ENCODE measurements at places on chromosomes 12 and 14.

DNA sequence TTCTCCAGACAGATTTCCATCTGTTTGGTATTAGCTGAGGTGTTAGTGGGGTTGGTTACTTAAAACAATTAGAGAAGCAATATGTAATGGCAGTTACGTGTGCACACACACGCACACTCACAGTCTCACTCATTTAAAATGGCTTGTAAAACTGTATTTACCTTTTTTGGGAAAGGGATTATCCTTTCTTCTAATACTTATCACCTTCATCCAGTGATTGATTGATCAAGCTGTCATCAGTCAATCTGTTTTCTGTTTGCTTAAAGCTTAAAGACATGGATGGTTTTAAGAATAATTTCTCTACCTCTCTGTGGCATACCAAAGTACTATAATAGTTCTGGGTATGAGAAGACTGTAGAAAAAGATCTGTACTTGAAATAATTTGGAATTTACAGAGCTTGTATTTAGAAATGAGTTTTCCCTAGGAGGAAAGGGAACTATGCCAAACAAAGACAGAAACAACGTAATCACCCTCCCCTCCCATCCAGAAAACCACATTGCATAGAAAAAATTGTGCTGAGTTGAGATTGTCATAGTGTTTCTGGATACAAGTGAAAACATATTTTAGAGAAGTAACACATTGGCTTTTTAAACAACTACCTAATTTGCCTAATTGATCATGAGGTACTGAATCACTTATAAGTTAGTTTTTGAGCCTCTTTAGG is 455.8 kb downstream of the PCNX1 start:
- peak; percentile 27 for DNase-seq

- no peak for DNase-seq
Measured at GRCh38 chr12:118332511-118332910, 40.2 kb downstream of the TAOK3 start.

- no peak for DNase-seq
Measured at GRCh38 chr12:25328072-25328712, 77.5 kb upstream of the KRAS start.

DNA sequence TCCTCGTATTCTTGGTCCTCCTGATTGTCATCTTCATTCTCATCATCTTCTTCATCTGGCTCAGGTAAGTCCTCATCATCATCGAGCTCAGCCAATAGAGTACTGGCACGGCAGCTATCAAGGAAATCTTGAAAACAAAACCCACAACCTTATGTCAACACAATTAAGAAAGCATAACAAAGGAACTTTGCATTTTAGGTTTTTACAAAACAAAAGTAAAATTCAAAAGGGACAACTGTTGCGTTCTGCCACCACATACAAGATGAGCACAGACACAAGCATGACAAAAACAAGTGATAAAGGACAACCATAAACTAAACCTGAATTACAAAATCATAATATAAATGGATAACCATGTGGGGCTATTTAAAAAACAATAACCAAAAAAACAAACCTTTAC is 84.7 kb downstream of the HECTD1 start:
- no peak for DNase-seq

DNA sequence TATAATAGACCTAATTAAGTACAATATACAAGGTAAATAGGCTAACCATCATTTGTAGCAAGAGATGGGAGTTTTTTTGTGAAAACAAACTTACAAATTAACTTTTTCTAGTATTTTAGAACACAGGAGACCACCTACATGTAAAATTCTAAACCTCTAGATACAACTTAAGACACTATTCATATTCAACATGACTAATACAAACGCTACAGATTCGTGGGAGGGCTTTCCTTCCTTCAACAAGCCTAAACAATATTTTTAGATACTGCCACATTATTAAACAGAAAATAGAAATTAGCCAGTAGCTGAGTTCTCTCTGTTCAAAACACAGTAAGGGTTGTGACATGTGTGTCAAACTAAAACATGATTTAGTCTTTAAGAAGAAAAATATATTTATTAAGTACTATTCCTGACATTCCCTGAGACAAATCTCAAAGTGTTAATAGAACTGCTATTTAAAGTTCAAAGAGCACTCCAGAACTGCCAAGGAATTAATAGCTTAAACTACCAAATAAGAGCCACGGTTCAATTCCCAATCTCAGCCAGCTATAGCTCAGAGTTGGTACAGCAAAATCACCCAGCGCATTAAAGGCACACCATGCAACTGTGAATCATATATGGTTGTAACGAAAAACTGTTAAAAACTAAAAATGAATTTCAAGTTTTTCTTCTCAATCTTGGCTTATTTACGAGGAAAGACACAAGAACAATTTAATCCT is 10.7 kb downstream of the MED13L start:
- DNase-seq: no peak

- no peak for DNase-seq
Measured at GRCh38 chr12:88691811-88692210, 111.5 kb upstream of the KITLG start.

DNA sequence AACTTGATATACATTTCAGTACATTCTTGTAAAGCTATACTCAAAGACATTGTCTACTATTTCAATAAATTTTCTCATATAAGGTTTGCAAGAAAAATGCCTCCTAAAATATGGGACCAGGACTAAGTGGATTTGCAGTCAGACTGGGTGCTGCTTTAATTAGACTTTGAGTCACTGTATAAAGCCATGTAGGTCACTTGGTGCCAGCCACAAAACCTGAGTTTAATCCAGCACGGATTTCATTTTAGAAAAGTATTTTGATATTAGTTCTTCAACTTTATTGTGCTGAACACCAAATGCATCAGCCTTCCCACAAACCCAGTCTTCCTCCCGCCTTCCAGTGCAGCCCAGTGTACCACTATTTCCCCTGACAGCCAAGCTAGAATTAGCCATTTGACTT is 9.9 kb upstream of the NID2 start:
- no peak for DNase-seq

DNA sequence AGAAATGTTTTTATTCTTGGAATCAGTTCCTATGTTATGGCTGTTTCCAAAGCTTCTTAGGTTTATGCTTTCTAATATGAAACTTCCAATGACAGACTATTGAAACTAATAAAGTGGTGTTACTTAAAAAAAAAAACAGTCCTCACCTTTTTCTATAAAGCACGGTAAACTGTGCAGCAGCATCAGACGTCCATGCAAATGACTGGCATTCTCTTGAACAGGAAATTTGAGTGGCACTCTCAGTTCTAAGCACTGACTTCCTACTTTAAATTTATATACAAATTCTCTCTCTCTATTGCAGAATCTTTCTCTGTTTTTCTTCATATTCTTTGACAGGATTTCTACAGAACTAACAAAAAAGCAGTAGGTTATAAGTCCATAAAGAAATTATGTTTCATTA is 2.8 kb upstream of the RAD51AP1 start:
- DNase-seq: no peak

DNA sequence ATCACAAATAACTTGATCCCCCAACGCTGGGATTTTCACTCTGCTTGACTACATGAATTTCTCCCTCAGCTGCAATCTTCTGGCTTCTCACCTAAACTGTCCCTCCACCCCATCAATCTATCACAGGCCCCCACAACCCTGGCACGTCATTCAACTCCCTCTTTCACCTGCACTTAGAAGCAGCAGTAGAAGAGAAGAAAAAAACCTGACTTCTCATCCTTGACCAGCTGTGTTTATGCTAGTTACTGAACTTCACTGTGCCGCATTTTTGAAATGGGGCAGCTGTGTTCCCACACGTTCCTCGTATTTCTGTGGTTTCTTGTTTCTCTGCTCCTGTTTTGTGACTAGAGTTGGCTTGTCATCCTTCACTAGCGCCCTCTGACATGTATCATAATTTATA is 35.0 kb downstream of the ITPR2 start:
- no peak for DNase-seq

GRCh38 chr14:65531148-65531547 is 118.6 kb downstream of the FUT8 start:
- no peak for DNase-seq

DNA sequence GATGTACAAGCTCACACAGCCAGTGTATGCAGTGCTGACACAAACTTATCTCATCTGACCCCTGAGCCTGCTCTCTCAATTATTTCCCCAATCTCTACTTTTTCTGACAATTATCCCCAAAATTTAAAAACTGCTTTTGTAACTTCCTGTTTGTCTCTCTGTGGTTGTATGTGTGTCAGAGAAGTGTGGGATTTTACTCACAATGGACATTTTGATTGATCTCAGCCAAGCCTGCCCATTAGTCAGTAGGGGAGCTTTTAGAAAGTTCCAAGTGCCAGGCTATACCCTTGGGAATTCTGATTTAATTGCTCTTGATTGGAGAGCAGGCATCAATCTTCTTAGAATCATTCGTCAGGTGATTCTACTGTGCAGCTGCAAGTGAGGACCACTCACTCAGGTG is 64.9 kb upstream of the LMNTD1 start:
- DNase-seq: no peak

GRCh38 chr14:92317511-92317910 is 5.5 kb upstream of the SLC24A4 start:
- no peak for DNase-seq

GRCh38 chr14:95128140-95128539 is 29.2 kb downstream of the DICER1 start:
- no peak for DNase-seq

DNA sequence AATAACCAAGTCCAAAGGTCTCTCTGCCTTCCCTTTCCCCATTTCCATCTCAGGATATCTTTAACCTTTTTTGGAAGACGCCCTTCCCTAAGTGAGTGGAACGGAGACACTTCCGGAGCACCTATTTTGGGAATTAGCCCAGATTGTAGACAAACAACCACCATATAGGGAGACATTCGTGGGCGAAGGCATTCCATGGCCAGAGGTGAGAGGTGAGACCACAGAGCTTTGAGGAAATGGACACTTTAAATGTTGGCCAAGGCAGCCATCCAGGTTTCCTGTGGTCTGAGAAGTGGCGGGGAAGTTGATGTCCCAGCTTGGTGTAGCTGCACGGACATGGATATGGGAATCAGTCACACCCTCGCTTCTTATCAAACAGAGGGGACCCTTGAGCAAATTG is 69.4 kb upstream of the BDKRB2 start:
- no peak for DNase-seq

GRCh38 chr14:77076113-77076631 is 21.9 kb upstream of the CIPC start:
- DNase-seq: no peak

DNA sequence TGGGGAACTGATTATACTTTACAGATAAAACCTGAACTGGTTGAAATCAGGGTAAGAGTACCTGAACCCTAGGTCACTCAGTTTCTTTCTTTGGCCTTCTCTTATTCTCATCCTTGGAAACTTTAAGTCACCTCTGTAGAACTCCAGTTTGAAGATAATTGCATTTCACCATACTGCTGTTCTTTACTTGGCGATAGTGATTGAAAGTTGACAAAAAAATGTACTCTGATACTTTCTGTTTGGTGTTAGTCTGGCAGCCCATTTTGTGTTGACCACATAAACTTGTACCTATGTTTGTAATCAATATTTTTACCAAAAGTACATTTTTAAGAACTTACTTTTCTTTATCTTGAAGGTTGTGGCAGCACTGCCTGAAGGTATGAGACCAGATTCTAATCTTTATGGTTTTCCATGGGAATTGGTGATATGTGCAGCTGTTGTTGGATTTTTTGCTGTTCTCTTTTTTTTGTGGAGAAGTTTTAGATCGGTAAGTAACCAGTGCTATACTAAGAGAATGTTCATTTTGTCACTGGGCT is 42.9 kb downstream of the MIA2 start:
- DNase-seq: no peak

GRCh38 chr14:88326352-88327103 is 3.5 kb upstream of the KCNK10 start:
- no peak for DNase-seq

GRCh38 chr12:66196806-66197205 is 7.8 kb downstream of the IRAK3 start:
- DNase-seq: no peak

- DNase-seq: no peak
Measured at GRCh38 chr12:124744659-124745464, 118.8 kb downstream of the SCARB1 start.

GRCh38 chr14:77549451-77549850 is 50.8 kb upstream of the ISM2 start:
- no peak for DNase-seq

DNA sequence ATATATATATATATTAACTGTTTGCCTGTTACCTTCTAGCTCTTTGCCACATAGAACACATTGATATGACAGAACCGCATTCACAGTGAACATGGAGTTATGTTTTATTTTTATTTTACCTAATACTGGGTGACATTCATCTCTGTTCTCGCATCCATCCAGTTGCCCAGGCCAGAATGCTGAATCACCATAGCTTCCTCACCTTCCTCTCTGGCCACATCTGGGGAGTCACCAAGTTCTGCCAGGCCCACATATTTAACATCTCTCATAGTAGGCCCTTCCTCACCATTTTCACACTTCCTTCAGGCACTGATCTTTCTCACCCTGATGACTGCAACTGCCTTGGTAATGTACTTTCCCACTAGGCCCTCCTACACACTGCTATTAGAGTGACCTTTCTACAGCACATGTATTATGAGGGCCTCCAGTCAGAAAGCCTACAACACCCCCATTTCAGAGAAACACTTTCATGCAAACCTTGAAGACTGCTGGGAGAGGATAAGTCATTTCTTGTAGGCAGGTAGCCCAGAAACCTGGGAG is 106.8 kb downstream of the LGR5 start:
- no peak for DNase-seq

- DNase-seq: no peak
Measured at GRCh38 chr14:92437729-92438285, 75.8 kb upstream of the RIN3 start.

GRCh38 chr12:124531281-124531745 is 36.1 kb downstream of the NCOR2 start:
- no peak for DNase-seq

DNA sequence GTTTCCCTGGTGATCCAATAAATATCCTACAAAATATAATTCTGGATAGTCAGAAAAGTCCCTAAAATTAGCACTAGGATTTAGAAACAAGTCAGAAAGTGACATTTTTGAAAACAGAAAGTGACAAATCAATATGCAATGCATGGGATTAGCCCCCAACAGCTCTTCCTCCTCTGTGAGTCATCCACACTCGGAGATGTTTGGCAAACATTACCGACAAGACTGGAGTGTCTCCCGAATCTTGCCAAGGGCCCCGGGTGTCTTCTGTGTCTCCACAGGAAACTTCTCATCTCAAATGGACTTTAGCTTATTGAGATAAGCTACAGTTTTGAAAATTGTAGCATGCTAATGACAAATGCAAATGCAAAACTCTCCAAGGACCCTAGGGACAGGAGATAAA is 398.9 kb upstream of the CCDC196 start:
- no peak for DNase-seq

DNA sequence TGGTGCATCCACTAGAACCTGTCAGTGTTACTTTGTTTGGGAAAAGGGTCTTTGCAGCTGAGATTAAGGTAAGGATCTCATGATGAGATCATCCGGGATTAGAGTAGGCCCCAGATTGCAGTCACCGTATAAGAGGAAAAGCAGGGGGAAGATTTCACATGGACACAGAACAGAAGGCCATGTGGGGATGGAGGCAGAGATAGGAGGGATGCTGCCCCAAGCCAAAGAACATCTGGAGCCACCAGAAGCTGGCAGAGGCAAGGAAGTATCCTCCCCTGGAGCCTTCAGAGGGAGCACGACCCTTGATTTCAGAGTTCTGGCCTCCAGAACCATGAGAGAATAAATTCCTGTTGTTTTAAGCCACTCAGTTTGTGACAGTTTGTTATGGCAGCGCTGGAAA is 39.6 kb downstream of the CMKLR1 start:
- no peak for DNase-seq

All from NCI-H446 (cell line).